ENCODE measurements at places on chromosomes 16 and 17. TPM values are rescaled to one million over a fixed set of nuclear protein-coding genes. Genes with fewer than 3 reads are reported as not detected.

The CES1 gene
- not detected for total RNA-seq

The UMOD gene
- not detected for total RNA-seq

The ZNF624 gene
- 4.2 TPM for total RNA-seq

The MYCBPAP gene
- 2.8 TPM for total RNA-seq

The CSH1 gene
- not detected for total RNA-seq

The CCDC154 gene
- 3.6 TPM for total RNA-seq

The CDH11 gene
- not detected for total RNA-seq

The OR1E1 gene
- total RNA-seq = not detected

DNA sequence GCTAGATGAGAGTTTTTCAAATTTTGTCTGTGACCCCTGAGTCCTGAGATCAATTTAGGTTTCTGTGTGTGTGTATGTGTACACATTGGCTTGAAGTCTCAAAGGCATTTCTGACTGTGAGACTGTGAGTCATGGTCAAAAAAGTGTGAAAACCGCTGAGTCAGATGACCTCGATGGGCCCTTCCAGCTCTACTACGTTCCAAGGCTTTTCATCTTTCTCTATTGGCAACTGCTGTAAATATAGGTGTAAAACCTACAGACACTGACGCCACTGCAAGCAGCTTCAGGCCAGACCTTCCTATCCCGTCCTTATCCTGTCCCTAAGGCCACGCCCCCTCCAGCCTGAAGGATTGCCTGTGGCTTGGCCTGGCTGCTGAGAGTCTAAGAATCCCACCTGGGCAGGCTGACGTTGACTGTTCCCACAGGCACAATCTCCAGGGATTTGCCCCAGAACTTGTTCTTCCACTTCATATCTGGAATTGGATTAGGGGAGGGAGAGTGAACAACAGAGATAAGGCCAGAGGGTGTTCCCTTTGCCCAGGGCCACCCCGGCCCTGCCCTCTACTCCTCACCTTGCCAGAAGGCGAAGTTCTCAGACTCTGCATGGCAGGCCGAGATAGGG, 11.3 kb downstream of the OSBPL7 start:
- peak; percentile 74 for DNase-seq

DNA sequence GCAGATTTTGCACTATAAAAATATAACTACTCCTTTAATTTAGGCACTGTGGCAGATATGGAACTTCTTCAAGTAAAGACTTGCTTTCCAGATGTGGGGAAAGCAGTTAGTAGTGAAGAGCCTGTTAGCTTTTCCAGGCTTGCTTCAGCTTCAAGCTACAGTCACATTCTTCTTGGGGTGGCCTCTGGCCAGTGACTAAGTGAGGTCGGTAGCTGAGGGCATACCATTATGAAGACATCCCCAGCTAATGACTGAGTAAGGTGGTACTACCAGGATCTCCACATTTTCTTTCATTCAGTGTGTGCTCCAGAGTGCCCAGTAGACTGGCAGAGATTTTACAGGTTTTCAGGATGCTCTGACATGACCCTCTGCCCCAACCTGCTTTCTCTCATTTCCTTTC, 167.1 kb upstream of the KIF2B start:
- DNase-seq = no peak

DNA sequence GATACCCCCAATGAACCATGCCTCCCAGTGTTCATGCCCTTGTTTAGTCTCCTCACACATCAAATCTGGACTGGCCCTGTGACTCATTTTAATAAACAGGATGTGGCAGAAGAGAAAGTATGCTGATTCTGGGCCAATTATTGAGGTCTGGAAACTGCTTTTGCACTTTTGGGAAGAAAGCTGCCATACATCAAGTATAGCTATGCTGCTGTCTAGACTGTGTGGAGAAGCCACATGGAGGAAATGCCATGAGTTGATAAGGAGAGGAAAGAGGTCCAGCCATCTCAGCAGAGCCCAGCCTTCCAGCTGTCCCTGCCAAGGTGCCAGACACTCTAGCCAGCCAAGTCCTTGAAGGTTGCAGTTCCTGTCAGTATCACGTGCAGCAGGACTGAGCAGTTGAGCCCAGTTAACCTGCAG, 16.7 kb downstream of the RPRML start:
- DNase-seq = no peak

DNA sequence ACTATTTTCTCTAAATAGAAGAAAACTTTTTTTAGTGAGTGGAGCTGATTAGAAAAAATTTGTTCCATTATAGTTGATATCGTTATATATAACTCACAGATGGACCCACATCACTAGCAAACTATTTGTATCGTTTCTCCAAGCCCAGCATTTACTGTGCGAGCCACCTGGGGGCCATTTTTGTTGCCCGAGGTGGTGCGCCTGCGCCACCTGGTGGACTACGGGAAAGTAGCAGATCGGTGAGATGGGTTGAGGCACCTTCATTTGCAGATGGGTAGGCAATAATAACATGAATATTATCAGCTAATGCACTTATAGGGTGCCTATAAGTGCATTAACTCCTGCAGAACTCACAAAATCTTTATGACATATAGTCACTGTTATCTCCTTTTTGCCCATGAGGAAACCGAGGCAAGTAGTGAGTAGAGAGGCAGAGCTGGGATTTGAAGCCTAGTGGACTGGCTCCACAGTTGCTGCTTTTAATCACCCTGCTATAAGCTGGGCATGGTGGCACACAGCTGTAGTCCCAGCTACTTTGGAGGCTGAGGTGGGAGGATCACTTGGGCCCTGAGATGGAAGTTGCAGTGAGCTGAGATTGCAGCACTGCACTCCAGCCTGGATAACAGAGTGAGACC, 23.2 kb upstream of the NTN1 start:
- peak; percentile 88 for DNase-seq

DNA sequence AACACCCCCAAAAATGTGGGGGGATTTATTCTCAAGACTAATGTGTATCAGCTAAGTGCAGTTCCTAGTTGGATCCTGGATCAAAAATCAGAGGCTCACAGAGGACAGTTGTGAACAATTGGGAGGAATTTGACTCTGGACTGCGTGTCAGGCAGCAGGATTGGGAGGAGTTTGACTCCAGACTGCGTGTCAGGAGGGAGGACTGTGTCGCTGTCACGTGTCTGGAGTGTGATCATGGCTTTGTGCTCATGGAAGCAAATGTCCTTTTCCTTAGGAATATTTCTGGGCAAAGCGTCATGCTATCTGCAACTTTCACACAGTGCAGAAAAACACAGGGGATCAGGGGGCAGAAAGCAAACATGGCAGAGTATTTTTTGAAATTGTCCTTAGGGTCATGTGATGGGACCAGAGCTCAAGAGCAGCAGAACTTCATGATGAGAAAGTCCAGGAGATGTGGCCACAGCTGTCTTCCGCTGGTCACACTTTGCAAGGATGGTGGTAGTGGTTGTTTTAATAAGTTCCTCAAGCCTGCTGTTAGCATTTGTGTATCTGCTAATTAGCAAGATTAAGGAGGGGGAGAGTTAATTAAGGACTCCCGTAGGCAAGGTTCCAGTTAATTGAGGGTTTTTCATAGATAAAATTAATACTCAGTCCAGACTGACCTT, 122.0 kb upstream of the CHMP6 start:
- DNase-seq = no peak

GRCh38 chr16:68645494-68646388, 631 bp downstream of the CDH3 start:
- DNase-seq = no peak

DNA sequence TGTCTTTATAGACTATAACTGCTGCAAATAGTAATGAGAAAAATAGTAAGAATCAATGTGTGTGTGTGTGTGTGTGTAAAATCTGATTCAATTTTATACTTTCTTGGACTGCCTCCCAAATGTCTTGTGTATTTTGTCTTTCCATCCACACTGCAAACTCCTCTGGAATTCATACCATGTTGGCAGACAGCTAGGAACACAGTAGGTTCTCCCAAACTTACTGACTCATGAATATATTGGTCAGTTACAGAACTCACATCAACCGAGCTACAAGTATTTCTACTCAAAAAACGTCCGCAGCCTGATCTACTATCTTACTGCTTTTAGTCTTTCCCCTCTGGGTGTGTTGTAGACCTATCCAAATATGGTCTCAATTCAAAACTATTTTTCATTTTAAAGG, 542.7 kb upstream of the PSMD7 start:
- no peak for DNase-seq

DNA sequence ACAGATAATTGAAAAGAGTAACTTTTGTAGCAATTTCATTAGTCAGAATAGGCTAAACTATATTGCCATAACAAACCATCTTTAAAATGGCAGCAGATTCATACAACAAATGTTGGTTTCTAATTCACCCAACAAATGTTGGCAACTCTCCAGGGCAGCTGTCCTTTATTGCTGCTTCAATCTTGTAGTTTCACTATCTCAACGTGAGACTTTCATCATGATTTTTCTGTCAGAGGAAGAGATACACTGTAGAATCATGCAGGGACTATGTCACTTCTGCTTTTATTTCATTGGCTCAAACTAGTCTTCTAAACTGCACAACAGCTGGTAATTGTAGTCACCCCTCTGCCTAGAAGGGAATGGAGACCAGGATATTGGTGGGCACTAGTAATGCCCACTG, 174.2 kb downstream of the TANC2 start:
- no peak for DNase-seq

GRCh38 chr17:48027322-48027981, 10.1 kb downstream of the COPZ2 start:
- DNase-seq = no peak

GRCh38 chr16:86334079-86334635, 176.2 kb upstream of the FOXF1 start:
- peak; percentile 48 for DNase-seq

GRCh38 chr16:57106767-57107166, 14.4 kb downstream of the CPNE2 start:
- no peak for DNase-seq

GRCh38 chr17:62807812-62808575, at the start of gene MARCHF10:
MARCHF10 (minus strand) TSS chr17:62808314; CDS start chr17:62801735, 6,579 bp downstream.
- DNase-seq = no peak

DNA sequence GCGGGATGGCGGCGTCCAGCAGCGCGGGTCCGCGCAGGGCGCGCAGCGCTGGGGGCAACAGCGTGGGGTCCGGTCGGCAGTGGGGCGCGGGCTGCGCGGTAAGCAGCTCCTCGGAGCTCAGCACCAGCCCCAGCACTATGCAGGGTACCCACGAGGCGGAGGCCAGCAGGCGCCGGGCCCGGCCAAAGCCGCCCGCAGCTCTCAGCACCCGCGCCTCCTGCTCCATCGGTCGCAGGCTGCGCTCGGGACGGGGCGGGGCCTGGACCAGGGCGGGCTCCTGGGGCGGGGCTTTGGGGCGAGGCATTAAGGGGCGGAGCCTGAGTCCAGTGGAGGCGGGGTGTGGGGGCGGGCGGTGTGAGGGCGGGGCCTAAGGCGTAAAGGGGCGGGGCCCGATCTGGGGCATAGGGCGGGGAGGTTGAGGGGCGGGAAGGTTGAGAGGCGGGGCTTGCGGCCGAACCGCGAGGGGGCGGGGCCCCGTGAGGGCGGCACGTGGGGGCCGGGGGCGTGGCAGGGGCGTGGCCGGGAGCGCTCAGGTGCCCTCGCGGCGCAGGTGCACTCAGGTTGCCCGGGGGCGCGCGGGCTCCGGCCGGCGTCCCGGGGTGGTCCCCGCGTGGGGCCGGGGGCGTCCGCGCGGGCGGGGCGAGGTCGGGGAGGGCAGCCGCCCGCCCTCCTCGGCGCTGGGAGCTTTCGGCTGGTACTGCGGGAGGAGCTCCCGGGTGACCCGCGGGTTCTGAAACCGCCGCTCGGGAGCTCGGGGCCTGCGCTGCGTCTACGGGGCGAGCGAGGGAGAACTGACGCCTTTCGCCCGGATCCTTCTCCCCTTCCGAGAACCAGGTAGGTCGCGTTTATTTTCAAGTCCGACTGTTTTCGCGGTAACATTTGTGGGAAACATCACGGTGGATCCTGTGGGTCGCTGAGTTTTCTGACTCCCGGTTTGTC, 1.4 kb upstream of the SLC22A31 start:
- no peak for DNase-seq

DNA sequence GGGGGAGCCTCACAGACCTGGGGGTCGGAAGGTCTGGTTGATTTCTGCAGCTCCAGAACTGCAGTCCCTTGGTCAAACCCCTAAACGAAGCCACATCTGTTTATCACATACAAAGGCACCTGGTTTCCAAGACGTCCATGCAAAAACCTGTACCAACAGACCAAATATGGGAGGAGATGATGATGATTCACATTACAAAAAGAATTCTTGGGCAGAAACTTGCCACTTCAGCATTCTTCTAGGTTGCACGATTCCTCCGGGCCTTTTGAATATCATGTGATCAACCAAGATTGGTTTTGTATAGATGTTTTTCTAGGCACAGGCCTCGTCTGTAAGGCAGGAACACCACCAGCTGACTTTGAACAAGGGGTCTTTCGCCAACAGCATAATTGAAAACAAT, 466.3 kb downstream of the SOX9 start:
- no peak for DNase-seq

DNA sequence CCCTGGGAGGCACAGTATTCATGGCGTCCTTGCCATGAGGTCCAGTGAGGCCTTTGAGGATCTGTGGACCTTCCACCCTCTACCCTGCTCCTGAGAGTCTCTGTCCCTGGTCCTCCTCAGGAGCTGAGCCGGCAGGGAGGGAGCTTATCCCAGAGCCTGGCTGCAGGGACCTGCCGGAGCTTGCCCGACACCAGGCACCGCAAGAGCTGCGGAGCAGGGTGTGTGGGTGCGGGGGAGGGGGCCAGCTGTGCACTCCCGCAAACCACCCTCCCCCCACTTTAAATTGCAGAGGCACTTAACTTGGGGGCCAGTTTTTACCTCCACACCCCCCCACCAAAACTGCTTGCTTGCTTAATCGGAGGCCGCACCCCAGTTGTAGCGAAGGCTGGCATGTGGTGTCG, 609 bp upstream of the ZNF750 start:
- no peak for DNase-seq

DNA sequence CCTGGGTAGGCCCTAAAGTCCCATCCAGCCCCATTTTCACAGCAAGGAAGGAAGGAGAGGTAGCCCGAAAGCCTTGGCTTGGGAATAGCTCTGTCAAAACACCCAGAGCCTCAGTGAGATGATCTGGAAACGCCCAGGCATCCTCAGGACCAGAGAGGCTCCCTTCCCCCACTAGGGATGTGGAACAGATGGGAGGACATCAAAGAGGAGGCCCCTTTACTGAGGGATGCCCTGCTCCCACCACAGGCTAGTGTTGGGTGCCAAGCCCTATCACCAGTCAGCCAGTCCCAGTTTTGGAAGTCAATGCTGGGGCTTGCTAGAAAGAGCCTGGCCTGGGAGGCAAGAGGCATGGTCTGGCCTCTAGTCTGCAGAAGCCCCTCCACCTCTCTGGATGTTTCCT, 4.7 kb downstream of the TPPP3 start:
- DNase-seq = peak; percentile 31

GRCh38 chr17:68182011-68182306, 65.9 kb upstream of the AMZ2 start:
- DNase-seq = peak; percentile 16

DNA sequence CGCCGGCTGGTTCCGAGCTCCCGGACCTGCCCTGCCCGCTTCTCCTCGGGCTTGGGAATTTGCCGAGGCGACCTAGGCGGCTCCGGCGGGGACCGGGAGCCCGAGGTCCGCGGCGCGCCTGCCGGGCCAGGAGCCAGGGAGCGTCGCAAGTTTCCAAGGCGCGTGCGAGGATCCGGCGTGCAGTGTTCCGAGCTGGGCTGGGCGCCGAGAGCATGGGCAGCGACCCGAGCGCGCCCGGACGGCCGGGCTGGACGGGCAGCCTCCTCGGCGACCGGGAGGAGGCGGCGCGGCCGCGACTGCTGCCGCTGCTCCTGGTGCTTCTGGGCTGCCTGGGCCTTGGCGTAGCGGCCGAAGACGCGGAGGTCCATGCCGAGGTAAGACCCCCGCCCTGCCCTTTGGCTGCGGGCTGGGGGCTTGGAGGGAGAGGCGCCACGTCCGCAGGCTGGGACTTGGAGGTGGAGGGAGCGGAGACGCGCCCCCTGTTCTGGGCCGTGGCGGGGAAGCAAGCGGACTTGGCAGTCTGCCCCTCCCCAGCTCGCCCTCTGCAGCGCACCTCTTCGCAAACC, 668 bp downstream of the MMP15 start:
- DNase-seq = no peak

Data from natural killer cell treated with Interleukin-12 subunit alpha and Interleukin-12 subunit beta and Interleukin-15 and Interleukin-18, amount 100 ng/mL, for 72 hours (primary cell).